ENCODE measurements at places on chromosomes 2 and 18.

GRCh38 chr2:169354244-169354643 lies 8.1 kb downstream of the LRP2 start:
- no peak for DNase-seq

DNA sequence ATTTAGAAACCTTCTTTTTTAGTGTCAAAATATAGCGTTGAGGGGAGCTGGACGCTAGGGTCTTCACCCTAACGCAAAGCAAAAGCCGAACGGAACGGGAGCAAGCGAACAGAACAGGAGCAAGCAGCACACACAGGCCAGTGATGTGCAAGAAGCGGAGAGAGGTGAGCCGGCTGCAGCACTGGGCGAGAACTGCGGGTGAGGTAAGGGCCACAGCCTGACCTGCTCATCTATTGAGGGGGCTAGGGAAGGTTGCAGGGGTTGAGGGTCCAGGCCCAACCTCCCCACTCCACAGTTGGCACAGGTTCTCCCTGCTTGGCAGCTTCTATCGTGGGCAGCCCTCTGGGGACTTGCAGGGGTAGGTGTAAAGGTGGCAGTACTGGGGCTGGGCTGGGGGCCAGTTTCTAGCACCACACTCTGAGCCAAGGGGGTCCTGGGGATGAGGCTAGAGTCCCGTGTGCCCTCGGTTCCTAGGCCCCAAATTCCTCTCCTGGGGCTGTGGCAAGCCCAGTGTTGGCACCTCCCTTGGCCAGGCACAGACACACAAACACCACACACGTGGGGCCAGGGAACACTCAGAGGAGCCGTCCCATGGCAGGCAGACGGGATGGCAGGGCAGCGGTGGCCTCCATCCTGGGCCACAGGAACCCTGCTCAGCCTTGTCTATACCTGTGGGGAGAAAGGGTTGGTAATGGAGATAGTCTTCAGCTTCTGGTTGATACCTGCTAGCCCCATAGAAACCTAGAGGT lies 1.2 kb upstream of the ABCB6 start:
- no peak for DNase-seq

DNA sequence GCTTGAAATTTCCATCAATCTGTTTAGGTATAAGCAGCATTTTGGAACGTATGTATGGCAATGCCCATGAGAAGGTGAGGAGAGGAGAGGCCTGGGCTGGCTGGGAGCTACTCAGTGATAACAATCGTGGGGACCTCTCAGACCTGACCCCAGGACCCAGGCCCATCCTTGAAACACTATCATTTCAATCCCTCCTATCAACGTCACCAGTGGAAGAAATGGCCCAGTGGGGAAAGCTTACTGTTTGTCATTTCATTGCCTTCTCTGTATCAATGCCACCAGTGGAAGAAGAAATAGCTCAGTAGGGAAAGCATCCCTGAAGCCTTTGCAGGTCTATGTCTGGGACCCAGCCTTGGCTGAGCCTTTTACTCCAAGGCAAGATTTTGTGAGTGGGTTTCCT lies 44.8 kb downstream of the ASB18 start:
- DNase-seq = no peak

DNA sequence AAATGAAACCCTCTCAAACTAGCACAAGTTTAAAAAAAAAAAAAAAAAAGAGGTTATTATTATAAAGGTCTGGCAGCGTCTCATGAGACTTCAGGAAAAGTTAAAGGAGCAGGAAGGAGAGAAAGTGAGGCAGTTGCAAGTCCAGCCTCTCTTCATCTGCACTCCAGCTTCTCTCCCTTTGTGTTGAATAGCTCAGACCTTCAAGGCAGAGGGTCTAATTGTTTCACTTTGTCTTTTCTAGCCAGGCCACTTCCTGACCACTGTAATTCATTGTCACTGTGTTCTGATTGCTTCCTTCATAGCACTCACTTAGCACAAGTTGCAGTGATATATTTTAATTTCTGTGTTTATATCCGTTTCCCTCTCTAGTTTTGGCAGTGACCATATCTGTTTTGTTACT lies 99.9 kb downstream of the SPATS2L start:
- no peak for DNase-seq

GRCh38 chr2:128389388-128390086 lies 70.9 kb upstream of the HS6ST1 start:
- no peak for DNase-seq

- DNase-seq = no peak
Measured at GRCh38 chr2:2325516-2325915, 5.6 kb downstream of the MYT1L start.

GRCh38 chr18:75156831-75157230 lies 52.1 kb downstream of the PTGR3 start:
- no peak for DNase-seq

GRCh38 chr2:238670111-238670585 lies 177.7 kb upstream of the TWIST2 start:
- DNase-seq = no peak

DNA sequence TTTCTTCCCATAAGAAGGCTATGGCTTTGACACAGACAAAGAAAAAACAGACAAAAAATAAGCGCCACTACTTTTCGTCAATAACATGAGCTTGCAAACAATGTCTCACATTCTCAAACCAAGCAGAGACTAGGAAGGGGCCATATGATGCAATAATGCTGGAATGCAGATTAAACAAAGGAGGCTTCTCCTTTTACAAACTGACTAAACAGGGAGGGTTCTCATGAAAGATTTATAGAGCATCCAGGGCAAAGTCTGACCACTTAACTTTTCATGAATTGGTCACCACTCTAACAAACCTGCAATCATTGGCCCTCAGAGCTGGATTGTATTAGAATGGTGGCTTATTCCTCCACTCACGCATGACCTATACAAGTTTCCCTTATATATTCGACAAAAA lies 663.3 kb upstream of the CHAC2 start:
- DNase-seq = no peak

DNA sequence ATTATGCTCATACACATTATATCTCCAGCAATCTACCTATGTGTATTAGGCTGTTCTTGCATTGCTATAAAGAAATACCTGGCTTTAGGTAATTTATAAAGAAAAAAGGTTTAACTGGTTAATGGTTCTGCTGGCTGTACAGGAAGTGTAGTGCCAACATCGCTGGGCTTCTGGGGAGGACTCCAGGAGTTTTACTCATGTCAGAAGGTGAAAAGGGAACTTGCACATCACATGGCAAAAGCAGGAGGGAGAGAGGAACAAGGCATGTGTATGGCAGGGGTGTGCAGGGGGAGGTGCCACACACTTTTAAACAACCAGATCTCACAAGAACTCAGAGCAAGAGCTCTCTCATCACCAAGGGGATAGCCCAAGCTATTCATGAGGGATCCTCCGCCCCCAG lies 715.4 kb upstream of the ZEB2 start:
- DNase-seq = no peak

DNA sequence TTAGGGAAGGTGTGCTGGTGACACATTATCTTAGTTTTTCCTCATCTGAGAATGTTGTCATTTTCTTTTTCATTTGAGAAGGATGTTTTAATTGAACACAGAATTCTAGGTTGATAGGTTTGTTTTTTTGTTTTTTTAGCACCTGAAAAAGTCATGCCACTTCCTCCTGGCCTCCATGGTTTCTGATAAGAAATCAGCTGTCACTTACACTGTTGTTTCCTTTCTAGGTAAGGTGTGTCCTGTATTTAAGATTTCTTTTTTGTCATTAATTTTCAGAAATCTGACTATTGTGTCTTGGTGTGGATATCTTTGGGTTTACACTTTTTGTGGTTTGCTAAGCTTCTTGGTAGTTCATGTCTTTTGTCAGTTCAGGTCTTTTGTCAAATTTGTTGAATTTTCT lies 99.3 kb downstream of the ROCK1 start:
- no peak for DNase-seq

GRCh38 chr2:138979131-138979785 lies 199.1 kb upstream of the NXPH2 start:
- no peak for DNase-seq

DNA sequence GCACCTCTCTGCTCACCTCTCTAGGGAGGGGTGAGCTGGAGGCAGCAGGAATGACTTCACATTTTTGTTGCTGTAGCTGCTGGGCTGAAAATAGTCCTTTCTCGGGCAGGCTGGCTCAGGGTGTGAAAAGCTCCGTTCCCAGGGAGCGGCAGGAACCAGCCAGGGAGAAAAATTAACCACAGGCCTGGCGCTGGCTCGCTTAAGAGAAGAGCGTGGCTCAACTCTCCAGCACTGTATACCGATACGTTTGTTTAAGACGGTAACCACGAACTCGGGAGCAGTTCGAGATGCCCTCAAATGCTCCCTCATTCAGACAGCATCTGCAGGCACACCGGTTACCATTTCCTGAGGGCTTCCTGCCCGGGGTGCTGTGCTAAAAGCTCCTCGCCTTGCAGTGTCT lies 129.6 kb downstream of the CELF4 start:
- DNase-seq = no peak

- DNase-seq = no peak
Measured at GRCh38 chr2:27085673-27086089, 891 bp upstream of the KHK start.

- DNase-seq = no peak
Measured at GRCh38 chr2:68100189-68100588, 37.4 kb upstream of the C1D start.

- no peak for DNase-seq
Measured at GRCh38 chr2:42084231-42084671, 36.4 kb downstream of the PKDCC start.

DNA sequence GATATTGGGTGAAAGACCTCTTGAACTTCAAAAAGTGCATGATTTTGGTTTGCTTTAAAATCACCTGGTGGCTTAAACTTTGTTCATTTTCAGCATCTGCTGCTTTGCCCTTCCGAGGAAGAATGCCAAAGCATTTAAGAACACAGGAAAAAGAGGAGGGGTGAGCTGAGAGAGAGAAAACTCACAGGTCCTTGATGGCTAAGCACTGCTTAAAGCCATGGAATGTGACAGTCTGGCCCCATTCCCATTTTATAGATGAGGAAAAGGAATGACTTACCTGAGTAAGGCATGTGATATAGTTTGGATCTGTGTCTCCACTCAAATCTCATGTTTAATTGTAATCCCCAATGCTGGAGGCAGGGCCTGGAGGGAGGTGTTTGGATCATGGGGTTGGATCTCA lies 58.1 kb downstream of the KCNS3 start:
- DNase-seq = no peak

DNA sequence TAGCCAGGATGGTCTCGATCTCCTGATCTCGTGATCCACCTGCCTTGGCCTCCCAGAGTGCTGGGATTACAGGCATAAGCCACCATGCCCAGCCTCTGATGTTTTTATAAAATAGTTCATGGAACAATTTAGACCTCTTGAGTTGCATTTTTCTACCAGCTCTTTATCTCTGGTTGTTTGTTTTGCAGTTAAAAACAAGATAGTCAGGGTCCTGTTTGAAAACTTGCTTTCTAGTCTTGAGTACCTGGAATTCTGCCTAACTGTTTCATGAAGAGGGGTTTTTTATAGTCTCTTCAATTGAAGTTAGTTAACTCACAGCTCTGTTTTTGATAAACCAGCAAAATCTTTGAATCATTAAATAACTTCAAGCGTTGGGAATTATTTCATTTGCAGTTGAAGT lies 244.8 kb downstream of the PARD3B start:
- DNase-seq = no peak

Measured in activated T-helper 1 cell treated with Interleukin-2 at 50 U/mL for 16 hours (primary cell).